ENCODE measurements at places on chromosomes 6 and 20. TPM values are rescaled to one million over a fixed set of nuclear protein-coding genes. Genes with fewer than 3 reads are reported as not detected.

DNA sequence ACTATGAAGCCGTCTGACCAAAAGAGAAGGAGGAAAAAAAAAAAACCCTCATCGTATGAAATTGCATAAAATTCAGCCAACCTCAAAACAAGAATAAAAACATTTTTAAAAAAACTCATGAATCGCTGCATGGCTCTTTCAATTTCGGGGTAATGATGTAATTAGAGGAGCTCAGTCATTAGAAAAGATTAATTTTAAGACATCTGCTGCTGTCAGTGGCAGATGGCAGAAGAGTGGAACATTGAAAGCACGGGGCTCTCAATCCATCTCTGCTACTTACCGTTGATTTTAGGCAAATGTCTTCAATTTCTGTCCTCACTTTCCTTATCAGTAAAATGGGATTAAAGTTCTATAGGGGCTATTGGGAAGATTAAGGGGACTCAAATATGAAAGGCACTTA is 79.1 kb downstream of the EYA2 start:
- DNase-seq = no peak

DNA sequence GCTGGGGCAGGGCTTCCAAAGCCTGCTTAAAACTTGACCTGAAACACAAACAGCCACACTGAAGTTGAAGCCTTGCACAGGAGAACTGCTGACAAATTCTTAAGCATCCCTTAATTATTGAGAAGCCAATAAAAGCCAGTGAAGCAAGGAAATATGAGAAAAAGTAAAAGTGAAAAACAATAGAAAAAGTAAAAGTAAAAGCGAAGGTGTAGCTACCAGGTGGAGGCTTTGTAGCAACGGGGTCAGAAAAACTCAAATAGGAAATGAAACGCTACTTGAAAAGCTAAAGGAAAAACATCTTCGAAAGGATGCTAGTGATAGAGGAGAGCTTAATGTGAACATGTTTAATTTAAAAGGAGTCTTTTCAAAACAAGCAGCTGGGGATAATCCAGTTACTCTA is 97.4 kb downstream of the IRF4 start:
- DNase-seq = no peak

GRCh38 chr20:47357296-47358038 is 968 bp upstream of the ZMYND8 start:
- peak; percentile 95 for DNase-seq

DNA sequence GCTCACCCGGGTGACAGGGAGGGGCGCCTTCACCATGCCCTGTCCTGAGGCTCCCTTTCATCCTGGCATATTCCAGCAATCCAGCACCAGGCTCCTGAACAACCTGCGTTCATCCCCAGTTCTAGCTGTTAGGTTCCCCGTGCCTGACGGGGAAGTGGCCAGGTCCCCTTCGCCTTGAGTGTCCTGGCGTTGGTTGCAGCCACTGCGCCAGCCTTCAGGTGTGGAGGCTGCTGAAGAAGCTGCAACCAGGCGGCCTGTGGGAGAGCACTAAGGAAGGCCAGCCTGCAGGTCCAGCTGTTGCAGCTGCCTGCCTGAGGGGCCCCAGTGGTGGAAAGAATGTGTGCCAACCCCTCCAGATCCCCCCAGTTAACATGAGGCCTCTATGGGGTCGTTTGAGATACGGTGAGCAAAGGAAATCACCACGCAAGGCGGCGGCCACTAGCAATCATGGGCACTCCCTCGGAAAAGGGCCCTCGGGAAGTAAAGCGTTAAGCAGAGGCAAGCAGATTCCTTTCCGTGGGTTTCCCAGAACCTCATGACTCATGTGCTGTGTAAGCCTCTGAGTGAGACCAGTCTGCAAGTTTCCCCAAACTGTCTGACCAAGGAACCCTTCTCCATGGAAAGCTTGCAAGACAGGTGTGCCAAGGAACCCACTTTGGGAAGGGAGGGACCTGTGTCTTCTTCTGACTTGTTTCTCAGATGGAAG is 320.8 kb downstream of the TAF4 start:
- DNase-seq = no peak

DNA sequence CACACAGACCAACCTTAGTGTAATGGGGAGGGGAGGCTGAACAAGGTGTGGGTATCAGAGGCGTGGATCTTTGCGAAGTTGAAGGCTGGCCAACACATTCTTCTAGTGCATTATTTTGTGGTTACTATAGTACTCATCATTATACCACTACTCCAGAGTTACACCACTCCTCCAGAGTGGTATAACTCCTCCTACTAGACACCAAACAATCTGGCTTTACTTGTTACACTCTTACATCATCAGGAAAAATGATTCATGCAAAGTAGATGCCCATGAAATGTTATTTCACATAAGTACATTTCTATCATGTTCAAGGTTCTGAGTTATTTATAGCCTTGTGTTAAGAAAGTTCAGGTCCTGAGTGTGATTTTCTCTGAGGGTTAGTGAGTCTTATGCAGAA is 443.1 kb upstream of the OPRM1 start:
- DNase-seq = no peak

The TMEM200A gene
- total RNA-seq = 9.2 TPM

DNA sequence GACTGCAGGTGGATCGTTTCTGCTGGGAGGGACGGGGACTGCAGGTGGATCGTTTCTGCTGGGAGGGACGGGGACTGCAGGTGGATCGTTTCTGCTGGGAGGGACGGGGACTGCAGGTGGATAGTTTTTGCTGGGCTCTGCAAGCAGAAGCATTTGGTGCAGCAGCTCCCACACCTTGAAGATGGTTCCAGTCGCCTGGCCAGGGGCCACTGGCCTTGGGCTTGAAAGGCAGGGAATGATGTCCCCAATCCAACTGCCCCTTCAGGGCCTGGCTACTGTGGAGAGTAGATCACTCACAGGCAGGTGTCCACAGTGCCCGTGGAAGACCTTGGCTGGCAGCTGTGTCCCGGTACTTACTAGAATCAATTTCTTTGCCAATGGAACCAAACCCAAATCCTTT is 68.2 kb downstream of the PSMG4 start:
- DNase-seq = no peak

Measured in muscle of leg (tissue), 16 donors.